Activated CD4-positive, alpha-beta T cell treated with anti-CD3 and anti-CD28 coated beads for 24 hours (primary cell): ENCODE measurements at places on chromosomes 11 and 22.

GRCh38 chr11:45079943-45080719, 66.3 kb upstream of the PRDM11 start:
- peak; percentile 31 for DNase-seq

- DNase-seq = no peak
Observed at GRCh38 chr11:65782816-65783228, 2.0 kb upstream of the AP5B1 start.

GRCh38 chr11:119726150-119726553, 2.8 kb downstream of the NECTIN1 start:
- DNase-seq = no peak

- no peak for DNase-seq
Observed at GRCh38 chr11:86524620-86525352, 147.6 kb downstream of the ME3 start.

DNA sequence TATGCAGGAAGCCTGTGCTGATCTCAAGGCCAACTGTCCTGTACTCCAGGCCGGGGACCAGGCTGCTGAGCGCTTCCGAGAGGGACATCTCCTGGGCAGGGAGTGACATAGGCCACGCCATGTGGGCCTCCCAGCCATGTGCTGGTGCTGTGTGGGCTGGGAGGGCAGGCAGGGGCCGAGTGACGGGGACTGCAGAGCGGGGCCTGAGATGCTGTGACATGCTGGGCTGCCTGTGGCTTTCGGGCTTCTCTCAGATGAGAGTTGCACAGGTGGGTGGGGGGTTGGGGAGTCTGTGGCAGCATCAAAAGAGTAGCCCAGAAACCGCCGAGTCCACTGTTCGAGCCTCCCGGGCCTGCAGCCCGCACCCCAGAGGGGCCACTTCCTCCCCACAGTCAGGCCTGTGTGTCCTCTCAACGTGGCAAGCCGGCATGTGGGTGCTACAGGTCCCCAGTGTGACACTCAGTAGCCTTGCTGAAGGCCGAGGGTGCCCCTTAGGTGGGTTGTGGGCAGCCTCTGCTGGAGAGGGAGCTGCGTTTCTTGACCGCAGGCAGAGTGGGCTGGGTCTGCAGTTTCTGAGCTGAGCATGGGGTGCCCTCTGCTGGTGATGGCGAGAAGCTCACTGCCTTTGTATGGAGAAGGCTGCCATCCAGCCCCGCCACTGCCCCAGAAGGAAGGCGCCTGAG, 101.2 kb downstream of the BCR start:
- DNase-seq = peak; percentile 81
